ENCODE measurements at places on chromosomes 5 and 9. TPM values are rescaled to one million over a fixed set of nuclear protein-coding genes. Genes with fewer than 3 reads are reported as not detected.
A peak's percentile ranks its signal among the peaks of the same experiment; 100 is the strongest.

DNA sequence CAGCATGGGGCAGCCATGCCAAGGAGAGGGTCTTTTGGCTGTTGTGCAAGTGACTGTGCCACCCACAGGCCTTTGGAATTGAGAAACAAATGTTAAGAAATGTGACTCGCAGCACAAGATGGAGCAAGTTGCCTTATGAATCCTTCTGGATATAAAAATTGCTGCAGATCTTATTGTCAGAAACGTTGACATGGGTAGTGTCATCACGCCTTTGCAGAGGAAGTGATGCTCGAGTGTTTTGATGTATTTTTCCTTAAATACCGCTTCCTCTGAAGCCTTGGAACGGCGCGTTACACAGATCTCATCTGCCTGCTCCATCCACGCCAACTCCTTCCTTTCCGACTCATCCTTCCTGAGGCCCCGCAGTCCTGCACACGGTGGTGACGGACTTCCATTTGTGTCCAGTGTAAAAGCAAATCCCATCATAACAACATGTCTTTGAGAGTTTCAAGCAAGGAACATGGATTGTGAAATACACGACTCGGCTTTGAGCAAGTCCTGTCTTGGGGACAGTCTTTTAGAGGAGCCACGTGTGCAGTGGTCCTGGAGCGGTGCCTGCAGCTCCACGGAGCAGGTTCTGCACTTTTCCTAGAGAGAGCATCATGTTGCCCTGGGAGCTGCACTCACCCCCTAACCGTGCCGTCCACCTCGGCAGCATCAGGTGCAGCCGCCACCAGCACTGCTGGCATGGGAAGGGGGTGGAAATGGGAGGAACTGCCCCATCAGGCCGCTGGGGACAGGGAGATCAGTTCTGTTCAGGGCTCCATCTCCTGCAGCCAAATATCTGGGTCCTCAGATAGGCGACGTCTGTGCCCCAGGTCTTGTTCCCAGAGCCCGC lies 15.1 kb downstream of the ROPN1L start:
- DNase-seq: peak; percentile 53

Gene RLN2
- not detected for total RNA-seq

DNA sequence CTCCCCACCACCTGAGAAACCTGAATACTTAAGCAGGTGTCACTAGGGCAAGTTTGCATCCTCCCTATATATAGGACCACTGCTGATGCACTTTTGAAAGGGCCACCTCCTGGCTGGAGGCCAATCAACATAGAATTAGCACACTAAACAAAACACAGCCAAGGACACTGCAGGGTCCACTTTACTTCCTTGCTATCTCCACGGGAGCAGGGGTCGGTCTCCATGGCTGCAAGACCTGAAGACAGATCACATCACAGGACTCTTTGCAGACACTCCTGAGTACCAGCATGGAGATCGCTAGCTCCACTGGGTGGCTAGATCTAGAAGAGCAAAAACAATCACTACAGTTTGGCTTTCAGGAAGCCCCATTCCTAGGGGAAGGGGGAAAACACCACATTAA lies 72.3 kb downstream of the C9orf153 start:
- DNase-seq: no peak

DNA sequence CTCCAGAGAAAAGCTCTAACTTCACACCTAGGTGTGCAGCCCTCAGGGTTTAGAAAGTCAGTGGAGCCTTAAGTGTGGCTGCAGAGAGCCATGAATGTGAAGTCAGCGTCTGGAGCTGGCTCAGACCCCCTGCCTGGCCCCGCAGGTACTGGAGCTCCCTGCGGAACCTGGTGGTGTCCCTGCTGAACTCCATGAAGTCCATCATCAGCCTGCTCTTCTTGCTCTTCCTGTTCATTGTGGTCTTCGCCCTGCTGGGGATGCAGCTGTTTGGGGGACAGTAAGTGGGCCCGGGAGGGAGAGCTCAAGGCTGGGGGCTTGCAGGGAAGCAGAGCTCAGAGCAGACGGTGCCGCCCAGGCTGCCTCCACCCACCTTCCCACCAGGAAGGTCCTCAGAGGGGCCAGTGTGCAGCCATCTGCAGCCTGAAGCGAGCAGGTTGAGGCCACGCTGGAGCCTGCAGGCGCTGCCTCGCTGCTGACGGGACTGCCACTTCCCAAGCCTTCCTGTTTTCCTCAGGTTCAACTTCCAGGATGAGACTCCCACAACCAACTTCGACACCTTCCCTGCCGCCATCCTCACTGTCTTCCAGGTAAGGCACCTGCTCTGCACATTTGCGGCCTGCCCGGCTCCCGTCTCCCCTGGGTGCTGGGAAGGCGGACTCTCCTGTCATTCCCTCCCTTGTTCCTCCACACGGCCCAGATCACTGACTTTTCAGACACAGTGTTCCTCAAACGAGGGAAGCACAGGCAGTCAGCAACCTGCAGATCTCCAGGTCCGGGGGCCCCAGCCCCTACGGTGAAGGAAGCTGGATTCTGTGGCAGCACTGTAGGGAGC lies 108.9 kb downstream of the CACNA1B start:
- DNase-seq: no peak

- DNase-seq: peak; percentile 55
These were observed 12.6 kb upstream of the LPCAT1 start for GRCh38 chr5:1536322-1536845.

Gene TOR1A
- 24.6 TPM for total RNA-seq

Gene CARTPT
- total RNA-seq: not detected

DNA sequence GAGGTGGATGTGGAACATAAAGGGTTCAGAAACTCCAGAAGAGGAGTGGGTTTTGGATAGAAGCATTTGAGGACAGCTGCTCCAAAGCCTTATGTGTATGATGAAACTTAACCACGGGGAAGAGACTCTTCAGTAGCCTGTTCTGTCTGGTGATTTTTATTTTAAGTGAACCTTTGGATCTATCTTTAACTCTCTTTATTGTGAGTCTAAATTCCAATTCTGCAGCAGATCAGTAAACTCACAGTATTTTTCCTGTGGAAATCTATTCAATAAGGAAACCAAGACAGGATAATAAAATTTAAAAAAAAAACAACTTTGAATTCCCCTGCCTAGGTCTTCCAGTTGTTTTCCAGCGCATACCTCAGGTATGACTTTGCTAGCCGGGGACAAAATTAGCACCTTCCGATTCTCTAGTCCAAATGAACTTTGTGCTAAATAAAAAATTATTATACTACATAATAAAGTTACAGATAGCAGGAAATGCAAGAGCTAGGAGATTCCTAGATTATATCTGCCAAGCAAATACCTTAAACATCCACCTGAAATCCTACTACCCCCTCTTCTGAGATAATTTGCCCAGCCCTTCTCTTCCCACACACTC lies 101.9 kb downstream of the NLN start:
- no peak for DNase-seq

DNA sequence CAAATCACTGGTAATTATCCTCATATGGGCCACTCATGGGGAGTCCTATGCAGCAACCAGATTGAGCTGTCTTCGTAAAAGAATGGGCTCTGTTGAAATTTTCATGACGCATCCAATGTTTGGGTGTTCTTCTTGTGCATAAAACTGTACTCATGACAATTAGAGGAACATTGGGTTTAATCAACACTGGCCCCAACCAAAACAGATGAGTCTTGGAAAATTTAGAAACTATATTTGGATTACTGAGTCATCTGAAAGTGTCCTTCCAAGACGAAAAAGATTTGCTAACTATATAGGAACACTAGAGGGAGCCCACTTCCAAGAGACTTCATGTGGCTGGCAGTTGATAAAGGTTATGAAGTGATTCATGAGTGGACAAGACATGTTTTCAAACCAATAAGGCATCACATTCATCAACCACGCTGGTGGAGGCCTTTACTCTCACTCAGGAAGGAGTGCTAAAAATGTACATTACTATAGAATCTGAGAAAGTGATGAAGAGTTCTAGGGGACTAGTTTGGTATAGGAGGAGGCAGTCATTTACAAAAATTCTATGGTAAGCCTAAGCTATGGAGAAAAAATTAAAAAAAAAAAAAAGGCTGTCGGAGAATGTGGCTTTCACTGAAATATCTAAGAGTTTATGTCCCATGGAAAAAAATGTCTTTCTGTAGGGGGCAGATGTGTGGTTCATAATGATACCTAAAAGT lies 313.5 kb downstream of the PRDM9 start:
- no peak for DNase-seq

GRCh38 chr9:83247732-83248131 lies 184.8 kb upstream of the RASEF start:
- no peak for DNase-seq

DNA sequence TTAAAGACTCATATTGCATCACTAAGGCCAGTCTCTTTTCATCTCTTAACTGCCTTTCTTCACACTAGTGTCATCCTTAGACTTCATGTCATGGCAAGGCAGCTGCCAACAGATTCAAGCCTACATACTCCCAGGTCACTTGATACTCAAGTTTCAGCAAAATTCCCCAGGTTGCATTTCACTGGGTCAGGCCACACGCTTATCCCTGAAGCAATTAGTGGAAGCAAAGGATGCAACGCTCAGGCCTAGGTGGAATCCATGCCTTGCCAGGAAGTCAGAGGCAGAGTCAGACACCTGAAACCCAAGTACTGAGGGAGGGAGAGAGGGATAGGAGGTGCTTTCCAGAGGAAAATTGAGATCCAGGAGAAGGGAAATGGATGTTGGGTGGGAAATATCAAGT lies 28.9 kb downstream of the YIPF5 start:
- no peak for DNase-seq

DNA sequence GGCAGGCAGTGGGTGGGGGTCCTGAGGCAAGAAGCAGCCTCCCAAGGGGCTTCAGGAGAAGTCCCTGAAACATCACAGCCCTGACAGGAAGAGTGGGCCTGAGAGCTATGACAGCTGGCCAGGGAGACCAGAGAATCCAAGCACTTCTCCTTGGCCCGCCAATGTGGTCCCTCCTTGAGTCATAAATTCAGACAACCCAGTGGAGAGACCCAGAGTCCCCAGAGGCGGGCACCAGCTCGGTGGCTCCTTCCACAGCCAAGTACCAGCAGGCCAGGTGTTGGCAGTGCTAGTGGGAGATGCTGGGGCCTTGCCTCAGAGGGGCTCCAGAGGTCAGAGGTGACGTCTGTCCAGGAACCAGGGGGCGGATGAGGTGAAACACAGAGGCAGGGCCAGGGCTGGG lies 1.6 kb upstream of the DOK3 start:
- DNase-seq: no peak

Data from sciatic nerve (tissue), 2 donors.